ENCODE measurements at places on chromosomes 11 and 22.

- DNase-seq, result no peak
Measured at GRCh38 chr11:125082611-125083311, 19.7 kb downstream of the SLC37A2 start.

- DNase-seq, result no peak
Measured at GRCh38 chr22:19641254-19641982, 72.9 kb upstream of the SEPTIN5 start.

- peak; percentile 45 for DNase-seq
Measured at GRCh38 chr11:110093407-110094297, 460 bp downstream of the ZC3H12C start.

DNA sequence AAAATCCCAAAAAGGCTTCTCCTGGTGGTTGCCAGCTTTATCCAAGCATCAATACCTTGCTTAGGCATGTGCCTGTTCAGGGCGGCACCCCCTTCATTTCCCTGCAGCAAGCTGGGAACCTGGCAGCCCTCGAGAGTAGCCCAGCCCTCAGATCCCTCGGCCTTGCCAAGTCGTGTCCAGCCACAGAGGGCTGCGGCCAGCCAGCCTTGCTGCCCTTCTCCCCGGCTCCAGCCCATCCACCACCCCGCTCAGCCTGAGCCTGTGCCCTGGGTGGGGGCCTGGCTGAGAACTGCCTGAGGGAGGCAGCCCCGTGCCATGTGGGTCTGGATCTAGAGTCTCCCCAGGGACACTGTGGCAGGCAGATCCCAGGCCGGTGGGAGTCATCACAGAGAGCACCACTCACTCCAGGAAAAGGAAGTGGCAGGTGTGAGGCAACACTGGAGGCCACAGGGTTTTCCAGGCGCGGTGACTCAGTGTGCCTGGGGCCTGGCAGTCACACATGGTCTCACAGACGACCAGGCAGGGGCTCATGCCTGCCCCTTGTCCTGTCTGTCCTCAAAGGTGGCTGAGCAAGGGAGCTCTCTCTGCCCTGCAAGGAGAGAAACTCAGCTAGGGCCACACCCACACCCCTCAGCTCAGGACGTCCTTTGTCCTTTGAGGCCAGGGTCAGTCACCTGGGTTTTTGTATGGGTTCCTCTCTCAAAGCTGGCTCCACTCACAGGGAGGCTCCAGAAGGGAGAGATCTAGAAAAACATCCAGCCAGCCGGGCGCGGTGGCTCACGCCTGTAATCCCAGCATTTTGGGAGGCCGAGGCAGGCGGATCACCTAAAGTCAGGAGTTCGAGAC is 12.2 kb upstream of the CDC42BPG start:
- DNase-seq, result no peak

- DNase-seq, result no peak
Measured at GRCh38 chr11:113994077-113994954, 19.4 kb downstream of the HTR3A start.

- DNase-seq, result peak; percentile 67
Measured at GRCh38 chr11:1574238-1574932, 2.3 kb upstream of the DUSP8 start.

Measured in C1 segment of cervical spinal cord (tissue), 14 donors.